ENCODE measurements at places on chromosomes 12 and 14.

GRCh38 chr14:32201816-32202490 is at the start of gene RNU6-7:
TSS of gene RNU6-7 (plus strand) at chr14:32202045.
- peak; percentile 79 for DNase-seq

GRCh38 chr14:101291390-101291789 is 269.9 kb upstream of the DIO3 start:
- DNase-seq: no peak

- no peak for DNase-seq
Measured at GRCh38 chr14:53875324-53875897, 81.2 kb downstream of the BMP4 start.

DNA sequence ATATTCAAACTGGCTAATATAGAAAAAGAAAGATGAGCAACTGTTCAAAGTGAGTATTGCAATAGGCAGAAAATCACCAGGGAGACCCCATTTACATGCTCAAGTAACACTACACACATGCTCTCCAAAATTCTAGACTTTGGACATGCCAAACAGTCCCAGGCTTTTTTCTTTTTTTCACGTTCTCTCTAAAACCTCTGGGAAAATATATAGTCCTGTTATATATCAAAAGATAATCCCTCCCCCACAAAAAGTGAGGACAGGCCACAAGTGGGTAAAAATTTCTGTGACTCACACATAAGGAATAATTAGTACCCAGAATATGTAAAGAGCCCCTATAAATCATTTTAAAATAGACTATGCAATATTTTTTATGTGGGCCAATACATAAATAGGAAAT is 55.2 kb downstream of the EFCAB11 start:
- no peak for DNase-seq

DNA sequence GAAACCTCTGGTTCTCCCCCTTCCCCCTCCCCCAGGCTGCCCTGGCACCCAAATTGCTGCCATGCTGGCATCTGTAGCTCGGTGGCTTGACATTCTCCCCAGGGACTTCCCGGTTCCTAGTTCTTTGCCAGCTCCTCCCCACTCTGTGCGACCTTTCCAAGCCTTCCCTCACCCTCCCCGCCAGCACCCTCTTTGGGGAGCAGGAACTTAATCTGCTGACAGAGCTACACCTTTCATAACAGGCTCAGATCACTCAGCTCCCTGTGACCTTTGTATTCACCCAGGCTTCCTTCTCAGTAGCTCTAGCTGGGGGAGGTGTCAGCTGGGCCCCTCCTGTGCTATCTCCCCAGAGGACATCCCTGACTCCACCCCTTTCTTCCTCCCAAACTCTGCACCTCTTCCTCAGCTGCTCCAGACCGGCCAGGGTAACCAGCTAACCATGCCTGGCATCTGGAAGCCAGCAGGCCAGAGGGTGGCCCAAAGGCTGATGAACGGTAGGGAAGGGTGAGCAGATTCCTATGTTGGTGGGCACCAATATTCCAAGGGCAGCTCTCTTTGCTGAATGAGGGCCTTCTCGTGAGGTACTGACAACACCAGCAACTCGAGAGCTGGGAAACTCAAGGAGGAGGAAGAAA is 1.8 kb upstream of the COX14 start:
- no peak for DNase-seq

GRCh38 chr12:48956279-48957140 is 777 bp downstream of the ARF3 start:
- DNase-seq: peak; percentile 40

DNA sequence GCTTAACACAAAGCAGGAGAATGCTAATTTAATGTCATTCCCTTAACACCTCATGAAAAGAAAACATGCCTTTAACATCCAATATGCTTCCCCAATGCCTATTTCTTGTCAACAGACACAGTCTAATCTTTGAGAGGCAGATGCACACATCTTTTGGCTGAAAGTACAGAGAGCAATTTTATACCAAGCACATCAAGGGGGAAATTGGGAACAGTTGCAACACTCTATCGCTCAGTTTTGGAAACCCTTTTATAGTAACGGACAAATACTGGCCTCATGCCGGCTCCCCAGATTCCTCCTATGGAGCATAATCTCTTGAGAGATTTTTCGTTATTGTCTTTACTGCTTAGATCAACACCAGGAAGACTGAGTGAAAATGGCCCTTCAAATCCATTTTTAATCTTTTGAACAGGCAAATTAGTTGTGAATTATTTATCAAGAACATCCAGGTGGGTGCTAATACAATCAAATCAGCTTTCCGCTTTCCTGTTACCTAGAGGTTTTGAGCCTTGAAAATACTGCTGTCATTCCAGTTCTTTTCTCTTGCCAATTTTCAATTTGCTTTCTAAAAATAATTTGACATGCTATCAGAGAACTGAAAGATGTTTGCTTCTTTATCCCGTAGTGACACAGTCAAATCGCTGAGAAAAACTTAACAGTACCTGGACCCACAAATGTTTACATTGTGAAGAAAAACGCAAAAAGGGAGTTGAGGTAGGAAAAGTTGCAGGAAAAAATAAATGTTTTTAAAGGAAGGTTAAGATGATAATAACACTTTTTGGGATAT is 60.7 kb upstream of the CAND1 start:
- DNase-seq: no peak

DNA sequence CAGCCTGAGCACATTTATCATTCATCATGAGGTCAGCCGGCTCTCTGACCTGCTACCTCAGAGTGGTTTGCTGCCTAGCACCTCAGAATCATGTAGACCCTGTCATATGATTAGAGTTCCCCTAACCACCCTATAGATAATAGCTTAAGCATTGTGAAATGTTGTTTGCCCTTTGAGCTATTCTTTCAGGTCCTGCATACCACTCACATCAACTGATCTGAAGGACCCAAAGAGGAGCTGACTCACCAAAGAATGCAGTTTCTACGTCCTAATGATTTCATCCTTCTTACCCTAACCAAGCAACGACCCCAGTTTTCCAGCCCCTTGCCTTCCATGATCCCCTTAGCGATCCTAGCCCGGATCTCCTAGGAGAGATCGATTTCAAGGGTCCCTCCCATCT is 527.9 kb downstream of the SOX5 start:
- no peak for DNase-seq

- peak; percentile 2 for DNase-seq
Measured at GRCh38 chr12:39831587-39832315, 212.1 kb upstream of the ABCD2 start.

DNA sequence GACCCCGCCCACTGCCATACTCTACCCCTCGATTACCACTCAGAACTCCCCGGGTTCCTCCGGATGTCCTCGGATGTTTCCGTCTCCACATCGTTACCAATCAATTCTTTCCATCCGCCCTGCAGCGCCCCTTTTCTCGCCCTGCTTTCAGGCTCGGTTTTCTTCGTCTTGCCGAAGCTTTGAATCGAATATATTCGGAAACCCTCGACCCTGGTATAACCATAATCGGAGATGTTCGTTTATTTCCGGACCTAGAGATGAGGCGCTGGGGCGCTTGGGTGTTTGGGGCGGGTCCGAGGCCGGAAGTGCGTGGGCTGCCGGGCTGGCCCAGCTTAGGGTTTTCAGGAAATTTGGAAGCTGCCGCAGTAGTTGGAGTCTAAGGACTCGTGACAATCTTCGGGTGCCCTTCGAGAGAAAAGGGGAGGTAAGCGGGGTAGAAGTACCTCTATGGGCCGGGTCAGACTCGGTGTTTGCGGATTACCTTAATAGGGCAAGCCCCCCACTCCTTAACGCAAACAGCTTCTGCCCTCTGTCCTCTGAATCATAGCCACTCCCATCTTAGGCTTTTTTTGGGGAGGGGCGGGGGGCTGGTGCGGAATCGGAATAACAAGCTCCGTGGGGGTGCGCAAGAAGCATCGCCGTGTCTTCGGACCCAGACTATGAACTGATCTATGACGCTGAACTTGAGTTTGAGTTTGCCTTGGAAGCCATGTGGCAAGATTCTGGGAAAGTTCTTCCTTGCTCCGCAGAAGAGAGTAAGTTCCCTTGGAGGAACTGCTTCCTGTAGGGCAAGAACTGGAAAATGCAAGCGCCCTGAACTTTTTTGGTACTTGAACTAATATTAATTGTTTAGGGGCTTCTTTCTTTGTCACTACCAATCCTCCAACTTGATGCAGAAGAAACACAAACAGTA is at the start of gene C14orf119:
TSS of gene C14orf119 (plus strand) at position 310 of the 913 bp plus-strand sequence. CDS start 2,154 bp downstream, outside the sequence.
- no peak for DNase-seq

DNA sequence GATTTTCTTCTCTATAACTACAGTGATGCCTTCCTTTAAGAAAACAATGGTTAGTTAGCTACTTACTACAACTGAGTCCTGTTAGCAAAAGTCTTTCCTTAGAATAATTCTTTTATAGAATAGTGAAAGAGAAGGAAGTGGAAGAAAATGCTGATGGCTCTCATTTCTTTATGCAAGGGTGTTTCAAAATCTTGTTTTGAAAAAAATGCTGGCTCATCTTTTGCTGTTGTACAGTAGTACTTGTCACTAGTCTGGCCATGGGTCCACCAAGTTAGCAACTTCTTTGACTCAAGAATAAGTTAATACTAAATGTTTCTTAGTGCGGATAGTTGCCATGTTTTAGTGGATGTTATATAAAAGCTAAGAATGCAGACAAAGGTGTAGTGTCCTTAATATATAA is 225.4 kb downstream of the PTPRO start:
- no peak for DNase-seq

- DNase-seq: peak; percentile 44
Measured at GRCh38 chr14:90815822-90816662, at the start of gene TTC7B. TSS of gene TTC7B (minus strand) at chr14:90816430. CDS start at chr14:90816295, 135 bp downstream.

DNA sequence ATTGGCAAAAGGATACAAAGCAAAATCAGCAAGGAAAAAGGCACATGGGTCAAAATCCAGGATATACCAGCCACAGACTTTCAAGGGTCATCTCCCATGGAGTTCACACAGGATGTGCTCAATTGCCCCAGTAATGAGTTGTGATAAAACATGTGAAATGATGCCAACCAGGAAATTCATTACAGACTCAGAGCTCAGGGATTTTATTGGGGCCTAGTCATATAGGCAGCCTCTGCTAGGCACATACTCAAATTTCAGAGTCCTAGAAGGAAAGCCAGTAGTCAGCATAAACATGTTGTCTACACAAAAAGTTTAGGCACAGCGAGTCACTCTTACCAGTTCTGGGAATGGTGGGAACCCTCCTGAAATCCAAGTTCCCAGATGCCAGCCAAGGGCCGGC is 64.4 kb upstream of the OSBPL8 start:
- no peak for DNase-seq

- no peak for DNase-seq
Measured at GRCh38 chr14:105299654-105300541, 903 bp downstream of the BRF1 start.
